ENCODE measurements at places on chromosomes 1 and 21.

DNA sequence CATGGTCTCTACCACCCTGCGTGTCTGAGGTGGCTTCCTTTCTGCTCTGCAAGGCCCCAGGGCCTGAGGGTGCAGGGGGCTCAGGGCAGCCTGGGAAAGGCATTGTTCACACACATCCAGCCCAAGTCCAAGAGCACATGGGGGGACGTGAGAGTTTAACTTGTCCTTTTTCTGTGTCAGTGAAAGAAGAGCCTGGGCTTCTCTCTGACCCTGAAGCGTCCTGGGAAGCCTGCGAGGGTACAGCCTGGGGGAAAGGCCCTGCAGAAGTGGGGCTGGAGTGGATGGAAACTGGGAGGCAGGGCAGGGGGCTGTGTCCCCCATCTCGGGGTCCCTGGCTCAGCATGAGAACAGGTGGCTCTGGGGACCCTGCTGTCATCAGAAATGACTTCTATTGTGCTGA lies 181.6 kb downstream of the PRDM16 start:
- no peak for DNase-seq

DNA sequence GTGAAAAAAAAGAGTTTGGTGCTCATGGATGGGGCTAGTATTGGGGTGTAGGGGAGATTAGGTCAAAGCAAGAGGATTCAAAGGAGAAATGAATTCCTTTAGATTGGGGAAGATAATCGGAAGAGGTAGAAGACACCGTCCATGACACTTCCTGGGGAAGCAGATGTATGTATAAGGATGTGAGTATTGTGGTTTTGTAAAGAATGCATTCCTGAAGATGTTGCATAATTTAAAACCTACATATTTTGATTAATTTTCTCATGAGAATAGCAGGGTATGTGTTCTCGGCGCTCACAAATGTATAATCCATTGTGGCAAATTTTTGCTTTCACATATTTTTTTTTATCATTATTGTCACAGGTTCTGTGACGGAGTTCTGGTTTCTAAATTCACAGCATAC lies 5.5 kb upstream of the LGALS8 start:
- no peak for DNase-seq

GRCh38 chr1:214331827-214332423 lies 51.0 kb downstream of the SMYD2 start:
- DNase-seq: peak; percentile 38

GRCh38 chr1:83016354-83016849 lies 982.5 kb downstream of the TTLL7 start:
- DNase-seq: no peak

DNA sequence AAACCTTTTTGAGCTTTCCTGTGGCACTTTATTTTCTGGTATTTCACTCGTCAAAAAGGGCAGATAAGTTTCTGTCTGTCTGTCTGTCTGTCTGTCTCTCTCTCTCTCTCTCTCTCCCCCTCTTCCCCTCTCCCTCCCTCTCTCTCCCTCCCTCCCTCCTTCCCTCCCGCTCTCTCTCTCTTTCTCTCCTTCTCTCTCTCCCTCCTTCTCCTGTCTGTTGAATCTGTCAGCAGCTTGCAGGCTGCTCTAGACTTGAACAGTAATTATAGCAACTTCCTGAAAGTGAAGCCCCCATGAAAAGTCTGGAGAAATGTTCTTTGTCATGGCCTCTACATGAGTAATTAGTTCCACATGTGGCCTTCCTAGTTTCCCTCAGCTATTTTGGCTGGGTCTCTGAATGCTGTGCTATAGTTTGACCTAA lies 275.2 kb upstream of the C1orf105 start:
- DNase-seq: no peak

GRCh38 chr1:175618559-175618958 lies 124.8 kb downstream of the TNR start:
- DNase-seq: no peak

DNA sequence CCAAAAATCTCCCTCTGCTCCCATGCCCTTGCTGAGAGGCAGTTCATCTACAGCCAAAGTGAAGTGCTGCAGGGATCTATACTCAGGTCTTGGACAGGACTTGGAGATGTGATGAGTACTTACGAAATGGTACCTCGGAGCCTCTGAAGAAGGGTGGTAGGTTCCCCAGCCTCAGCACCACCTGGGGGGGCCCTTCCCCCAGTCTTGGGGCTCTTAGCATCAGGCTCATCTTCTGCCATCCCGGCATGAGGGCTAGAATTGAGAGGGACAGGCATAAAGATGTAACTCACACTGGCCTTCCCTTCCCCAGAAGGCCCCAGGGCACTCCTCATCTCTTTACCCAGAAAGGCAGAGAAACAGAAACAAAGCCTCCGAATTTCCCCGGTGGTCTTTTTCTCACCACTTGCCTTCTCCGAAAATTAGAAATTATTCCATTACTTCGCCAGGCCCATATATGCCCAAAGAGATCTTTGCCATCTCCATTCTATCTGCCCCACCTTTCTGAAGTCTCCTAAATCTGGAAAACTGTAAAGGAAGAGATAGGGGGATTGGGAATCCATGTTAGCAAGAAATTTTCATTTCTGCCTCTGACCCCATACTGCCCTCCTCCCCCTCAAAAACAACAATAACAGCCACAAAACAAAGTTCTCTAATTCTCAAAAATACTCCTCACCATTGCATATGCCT lies 827 bp downstream of the RFX5 start:
- DNase-seq: no peak

DNA sequence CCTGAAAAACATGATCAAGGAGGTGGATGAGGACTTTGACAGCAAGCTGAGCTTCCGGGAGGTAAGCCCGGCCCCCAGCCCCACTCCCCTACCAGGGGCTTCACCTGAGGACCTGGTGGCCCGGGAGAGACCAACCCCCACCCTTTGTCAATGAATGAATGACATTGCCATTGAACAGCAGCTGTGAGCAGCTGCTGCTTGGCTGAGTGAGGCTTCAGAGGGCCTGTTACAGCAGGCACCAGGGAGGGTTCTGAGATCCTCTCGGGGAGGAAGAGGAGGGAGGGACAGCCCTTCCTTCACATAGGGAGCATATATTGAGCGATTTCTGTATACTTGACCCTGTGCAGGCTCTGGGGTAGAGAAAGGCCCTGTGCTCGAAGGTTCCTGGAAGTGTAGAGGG lies 12.3 kb upstream of the CTRC start:
- no peak for DNase-seq

DNA sequence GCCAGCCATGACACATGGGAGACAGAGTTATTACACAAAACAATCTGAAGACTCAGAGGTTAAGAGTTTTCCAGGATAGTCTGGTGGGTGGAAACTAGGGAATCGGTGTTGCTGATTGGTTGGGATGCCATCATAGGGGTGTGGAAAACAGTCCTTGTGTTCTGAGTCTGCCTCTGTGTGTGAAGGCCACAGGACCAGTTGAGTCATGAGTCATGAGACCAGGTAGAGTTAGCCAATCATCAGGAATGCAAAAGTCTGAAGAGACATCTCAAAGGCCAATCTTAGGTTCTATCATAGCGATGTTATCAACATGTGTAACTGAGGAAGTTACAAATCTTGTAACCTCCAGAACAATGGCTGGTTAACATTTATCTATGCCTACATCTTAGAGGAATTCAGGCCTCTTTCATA lies 49.7 kb upstream of the NEK7 start:
- DNase-seq: no peak

DNA sequence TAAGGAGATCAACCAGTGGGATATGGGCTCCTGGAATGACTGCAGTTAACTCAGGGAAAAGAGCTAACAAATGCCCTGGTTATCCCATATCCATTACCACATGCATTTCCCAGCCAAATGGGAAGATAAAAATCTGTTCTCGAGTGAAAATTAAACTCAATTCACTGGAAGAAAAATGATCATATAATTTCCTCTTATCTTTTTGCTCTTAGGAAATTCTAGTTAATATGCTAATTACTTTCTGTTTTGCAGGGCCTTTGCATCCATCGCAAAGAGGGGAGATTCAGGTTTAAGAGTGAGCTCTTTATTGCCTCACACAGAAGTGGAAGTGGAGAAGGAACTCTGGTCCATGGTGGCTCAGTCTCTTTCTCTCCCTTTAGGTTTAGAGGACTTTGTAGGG lies 3.9 kb upstream of the IL24 start:
- DNase-seq: no peak

DNA sequence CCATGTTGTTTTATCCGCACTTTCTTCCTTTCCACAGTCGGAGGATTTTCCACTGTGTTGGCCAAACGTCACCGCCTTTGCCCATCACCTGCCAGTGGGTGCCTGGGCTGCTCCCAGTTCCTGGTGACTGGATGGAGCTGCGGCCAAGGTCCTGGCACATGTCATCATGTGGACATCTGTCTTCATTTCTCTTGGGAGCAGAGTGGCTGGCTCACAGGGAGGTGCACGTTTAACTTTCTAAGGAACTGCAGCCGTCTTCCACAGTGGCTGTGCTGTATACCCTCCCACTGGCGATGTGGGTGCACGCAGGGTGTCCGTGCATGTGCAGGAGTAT lies 19.5 kb upstream of the RNF223 start:
- no peak for DNase-seq

DNA sequence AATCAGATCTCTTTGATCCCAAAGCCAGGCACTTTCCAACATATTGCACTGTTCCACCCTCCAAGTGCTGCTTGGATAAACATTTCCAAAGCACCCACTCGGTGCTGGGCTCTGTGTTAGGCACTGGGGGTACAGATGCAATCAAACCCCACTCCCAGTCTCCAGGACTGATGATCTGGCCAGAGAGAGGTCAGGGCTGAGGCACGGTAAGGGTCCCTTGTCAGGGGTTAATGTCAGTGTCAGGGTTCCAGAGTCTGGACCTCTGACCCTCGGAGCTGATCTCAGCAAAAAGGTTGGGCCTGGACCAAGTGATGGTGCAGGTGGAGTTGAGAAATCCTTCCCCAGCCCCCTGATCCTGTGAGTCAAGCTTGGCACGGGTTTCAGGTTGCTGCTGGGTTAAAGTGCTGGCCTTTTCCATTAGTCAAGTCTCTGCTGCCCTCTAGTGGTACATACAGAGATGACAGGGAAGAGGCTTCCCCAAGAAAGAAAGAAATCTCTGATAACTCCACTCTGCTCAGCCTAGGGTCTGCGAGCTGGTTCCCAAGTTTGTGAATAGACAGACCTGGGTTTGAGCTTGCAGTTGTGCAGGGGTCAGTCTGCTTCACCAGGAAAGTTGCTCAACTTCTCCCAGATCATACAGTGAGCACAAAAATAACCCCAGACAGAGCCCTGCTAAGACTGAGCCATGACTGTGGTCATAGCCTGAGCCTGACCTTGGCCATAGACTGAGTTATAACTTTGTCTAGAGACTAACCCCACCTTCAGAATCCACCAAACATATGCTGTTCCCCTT lies 74.6 kb downstream of the DMRTA2 start:
- DNase-seq: peak; percentile 24

- DNase-seq: no peak
Measured at GRCh38 chr1:221418346-221418745, 323.5 kb downstream of the DUSP10 start.

DNA sequence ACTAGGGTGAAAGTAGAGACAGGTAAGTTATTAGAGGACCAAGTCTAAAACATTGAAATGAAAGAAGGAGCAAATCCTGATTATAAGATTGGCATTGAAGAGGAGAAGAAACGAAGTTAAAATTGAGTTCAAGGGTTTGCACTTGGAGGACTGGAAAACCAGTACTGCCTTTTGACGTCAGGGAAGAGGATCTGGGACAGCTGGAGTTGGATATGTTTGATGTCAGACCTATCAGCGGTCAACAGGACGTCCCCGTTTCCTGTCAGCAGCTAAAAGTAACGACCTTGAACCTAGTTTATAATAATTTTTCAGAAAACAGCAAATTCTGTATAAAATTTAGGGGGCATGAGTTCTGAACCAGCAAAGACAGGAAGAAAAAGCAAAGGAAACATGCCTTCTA lies 1.2 kb upstream of the NID1 start:
- DNase-seq: no peak

- no peak for DNase-seq
Measured at GRCh38 chr1:205582471-205583291, 49.1 kb downstream of the ELK4 start.

Measured in activated CD4-positive, alpha-beta T cell treated with anti-CD3 and anti-CD28 coated beads for 24 hours (primary cell).